ENCODE measurements at places on chromosomes 12 and 14. TPM values are rescaled to one million over a fixed set of nuclear protein-coding genes. Genes with fewer than 3 reads are reported as not detected.

DNA sequence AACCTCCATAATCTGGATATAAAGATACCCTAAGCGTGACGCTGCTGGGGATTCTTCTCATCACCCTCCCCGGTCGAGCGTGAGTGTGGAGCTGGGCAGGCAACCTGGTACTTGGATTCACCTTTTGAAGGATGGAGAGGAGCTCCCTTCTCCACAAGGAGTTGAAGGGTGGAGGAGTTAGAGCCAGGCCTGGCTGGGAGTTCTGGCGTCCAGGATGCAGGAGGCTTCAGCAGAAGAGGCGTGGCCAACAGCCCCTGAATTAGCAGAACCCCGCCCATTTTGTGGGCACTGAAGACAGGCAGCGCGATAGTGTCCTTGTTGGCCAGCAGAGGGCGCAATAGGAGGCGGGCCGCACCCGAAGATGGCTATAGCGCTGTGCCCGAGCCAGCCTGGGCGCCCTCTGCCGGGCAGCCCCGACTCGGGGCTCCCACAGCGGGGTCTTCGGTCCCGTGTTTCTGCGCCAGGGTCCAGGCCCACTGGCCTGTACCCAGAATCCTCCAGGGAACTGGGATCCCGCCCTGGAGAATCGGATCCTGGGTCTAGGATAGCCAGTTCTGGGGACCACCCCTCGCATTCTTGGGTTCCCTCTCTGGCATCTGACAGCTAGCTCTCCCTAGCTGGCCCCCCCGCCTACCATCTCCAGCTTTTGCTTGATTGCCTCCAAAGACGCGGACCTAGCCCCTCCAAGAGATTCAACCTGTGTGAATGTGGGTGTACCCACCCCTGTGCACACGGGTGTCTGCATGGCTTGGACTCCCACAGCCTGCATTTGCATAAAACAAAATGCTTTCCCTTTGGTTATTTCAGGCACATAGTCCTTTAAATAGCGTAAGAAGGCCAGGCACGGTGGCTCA, 26.0 kb upstream of the SMUG1 start:
- DNase-seq, result peak; percentile 96

- DNase-seq, result no peak
Measured at GRCh38 chr14:81625343-81625742, 91.7 kb upstream of the SEL1L start.

DNA sequence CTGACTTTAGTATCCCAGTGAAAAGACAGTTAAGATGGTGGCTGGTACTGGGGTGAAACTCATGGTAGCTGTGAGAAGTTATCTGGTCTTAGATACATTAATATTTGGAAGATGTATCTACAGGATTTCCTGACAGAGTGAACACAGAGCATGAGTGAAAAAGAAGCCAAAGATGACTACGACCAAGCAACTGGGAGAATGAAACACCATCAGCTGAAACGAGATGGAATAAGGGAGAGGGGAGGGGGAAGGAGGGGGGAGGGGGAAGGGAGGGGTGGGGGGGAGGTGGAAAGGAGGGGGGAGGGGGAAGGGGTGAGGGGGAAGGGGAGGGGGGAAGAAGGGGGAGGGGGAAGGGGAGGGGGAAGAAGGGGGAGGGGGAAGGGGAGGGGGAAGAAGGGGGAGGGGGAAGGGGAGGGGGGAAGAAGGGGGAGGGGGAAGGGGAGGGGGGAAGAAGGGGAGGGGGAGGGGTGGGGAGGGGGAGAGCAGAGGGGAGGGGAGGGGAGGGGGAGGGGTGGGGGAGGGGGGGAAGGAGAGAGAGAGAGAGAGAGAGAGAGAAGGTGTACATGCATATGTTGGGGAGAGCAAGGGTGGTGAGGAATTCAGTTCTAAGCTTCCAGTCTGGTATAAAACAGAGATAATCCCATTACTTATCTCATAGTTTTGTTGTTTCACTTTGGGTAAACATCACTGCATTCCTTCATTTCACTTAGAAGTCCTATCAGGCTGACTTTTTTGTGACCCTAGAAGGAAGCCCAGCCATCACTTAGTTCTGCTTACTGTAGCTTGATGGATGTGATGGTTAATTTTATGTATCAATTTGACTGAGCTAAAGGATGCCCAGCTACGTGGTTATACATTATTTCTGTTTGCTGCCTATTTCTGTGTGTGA, 73.9 kb downstream of the SPPL3 start:
- DNase-seq, result no peak

DNA sequence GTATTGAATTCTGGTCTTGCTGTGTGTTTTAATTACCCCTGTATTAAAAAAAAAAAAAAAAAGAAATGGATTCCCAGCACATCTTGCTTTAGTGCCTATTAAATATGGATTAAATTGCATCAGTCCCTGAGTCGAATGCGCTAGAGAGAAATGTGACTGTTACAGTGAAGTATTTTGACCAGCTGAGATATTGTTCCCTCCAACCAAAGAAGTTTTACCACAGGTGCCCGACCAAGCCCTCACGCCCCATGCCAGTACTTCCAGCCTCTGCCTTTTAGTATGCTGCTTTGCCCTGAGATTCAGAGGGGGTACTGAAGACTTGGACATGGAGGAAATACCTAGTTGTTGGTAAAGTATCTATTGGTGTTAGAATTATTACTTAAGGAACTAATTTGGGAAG, 159.7 kb downstream of the TTLL5 start:
- DNase-seq, result no peak

Gene GSG1
- not detected for total RNA-seq

- no peak for DNase-seq
Measured at GRCh38 chr14:64625386-64626232, 75.8 kb downstream of the PPP1R36 start.

DNA sequence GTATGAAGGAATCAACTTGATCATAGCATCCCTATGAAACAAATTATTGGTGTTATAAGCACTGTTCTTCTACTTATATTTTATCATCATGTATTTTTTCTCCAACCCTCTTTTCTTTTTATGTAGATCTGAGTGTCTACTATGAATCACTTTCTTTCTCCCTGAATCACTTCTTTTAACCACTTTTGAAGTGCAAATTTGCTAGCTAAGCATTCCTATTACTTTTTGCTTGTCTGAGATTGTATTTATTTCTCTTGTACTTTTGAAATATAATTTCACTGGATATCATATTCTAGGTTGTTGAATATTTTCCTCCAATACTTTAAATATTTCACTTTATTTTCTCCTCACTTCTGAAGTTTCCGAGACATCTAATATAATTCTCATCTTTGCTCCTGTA, 1282.3 kb upstream of the FLRT2 start:
- DNase-seq, result no peak

Measured in Daoy (cell line).